Renal cortex interstitium (tissue), 15 donors: ENCODE measurements at places on chromosomes 3 and 15. TPM values are rescaled to one million over a fixed set of nuclear protein-coding genes. Genes with fewer than 3 reads are reported as not detected.
A peak's percentile ranks its signal among the peaks of the same experiment; 100 is the strongest.

GRCh38 chr15:88982946-88983342 is 69.8 kb upstream of the MFGE8 start:
- no peak for DNase-seq

DNA sequence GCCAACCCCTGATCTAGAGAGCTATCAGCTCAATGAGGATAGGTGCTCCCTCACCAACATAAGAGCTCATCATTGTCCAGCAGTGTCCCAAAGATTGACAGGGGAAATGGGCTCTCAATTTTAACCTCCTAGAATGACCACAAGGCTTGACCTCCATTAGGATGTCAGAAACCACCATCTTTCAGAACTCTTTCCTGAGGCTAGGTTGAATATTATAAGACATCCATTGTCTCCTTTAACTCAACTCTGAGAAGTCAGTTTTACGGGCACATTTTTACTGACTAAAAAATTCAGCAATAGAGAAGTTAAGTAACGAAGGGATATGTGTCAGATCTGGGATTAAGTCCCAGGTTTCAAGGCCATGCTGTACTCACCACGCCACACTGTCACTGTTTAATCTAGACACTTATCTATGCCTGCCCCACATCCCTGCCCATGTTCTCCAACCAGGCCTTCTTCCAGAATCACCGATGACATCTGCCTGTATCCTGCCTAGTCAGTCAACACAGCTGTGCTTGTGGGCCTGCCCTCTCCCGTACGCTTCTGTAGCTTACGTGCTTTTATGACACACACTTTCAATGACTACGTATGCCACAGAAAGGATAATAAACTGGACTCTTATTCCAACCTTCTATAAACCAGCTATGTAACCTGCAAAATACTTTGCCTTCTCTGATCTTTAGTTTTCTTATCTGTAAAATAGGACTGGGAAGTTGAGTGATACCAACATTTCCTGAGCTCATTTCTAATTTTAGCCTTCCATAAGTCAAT is 17.1 kb upstream of the MUC13 start:
- DNase-seq: no peak

The KBTBD13 gene
- 0.12 TPM for polyA plus RNA-seq

GRCh38 chr3:168197162-168197561 is 101.4 kb upstream of the GOLIM4 start:
- DNase-seq: no peak

GRCh38 chr3:128335621-128336296 is 130.9 kb downstream of the DNAJB8 start:
- no peak for DNase-seq

GRCh38 chr15:47718497-47719437 is 1.5 kb downstream of the SEMA6D start:
- peak; percentile 33 for DNase-seq

The SLC2A2 gene
- 11.7 TPM for polyA plus RNA-seq
